ENCODE measurements at places on chromosomes 11 and 22.
A peak's percentile ranks its signal among the peaks of the same experiment; 100 is the strongest.

GRCh38 chr11:123543797-123544196 is 110.6 kb downstream of the SCN3B start:
- no peak for DNase-seq

- DNase-seq, result no peak
Observed at GRCh38 chr22:32735526-32735925, 66.0 kb upstream of the TIMP3 start.

GRCh38 chr22:36197065-36197440 is 4.6 kb downstream of the APOL4 start:
- DNase-seq, result no peak

GRCh38 chr22:47206666-47207218 is 444.3 kb downstream of the TBC1D22A start:
- no peak for DNase-seq

DNA sequence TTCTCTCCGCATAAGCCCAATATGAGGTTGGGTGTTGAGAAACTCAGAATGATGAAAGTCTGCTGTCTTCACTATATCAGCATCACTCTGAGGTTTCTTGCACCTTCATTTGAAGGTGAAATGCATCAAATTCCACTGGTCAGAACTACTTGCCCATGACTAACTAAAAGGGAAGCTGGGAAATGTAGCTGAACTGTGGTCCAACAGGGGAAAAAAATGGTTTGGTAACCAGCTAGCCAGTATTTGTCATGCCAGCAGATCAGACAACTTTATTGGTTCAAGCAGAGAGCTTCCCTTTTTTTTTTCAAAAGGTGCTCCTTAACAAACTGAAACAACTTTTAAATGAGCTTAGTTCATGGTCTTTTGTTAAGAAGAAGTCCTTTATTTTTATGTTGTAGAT is 14.2 kb upstream of the PIK3C2A start:
- DNase-seq, result no peak

GRCh38 chr11:126926376-126926791 is 74.2 kb downstream of the KIRREL3 start:
- DNase-seq, result no peak

DNA sequence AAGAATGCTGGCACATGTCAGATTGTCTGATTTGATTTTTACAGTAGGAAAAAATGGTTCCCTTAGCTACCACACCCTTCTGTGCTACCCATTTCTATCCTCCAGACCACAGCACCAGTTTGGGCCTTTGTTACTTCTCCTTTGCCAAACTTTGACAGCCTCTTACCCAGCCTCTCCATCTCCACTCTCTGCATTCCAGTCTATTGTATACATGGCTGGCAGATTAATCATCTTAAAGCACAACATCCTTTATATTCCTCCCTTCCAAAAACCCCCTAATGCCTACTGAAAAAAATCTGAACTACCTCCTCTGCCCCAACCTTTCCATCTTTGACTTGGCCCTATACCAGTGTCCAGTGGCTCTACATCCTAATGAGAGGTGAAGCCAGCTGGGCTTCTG is 10.8 kb upstream of the PANX1 start:
- no peak for DNase-seq

DNA sequence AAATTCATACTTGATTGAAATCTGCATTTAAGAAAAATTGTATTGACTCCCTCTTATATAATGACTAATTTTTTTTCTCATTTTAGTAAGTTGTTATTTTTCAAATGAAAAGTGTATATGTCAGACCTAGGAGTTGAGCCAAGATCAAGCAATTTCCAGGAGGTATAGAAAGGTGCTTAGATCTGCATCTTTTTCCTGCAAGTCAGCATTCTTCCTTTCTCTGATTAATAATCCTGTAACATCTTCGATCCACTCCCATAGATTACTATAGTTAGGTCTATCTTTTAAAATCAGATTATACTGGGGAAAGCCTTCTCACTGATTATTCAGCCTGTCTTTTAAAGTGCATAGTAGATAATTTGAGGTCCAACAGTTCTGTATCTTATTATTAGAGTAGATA is 12.7 kb downstream of the HOATZ start:
- DNase-seq, result no peak

DNA sequence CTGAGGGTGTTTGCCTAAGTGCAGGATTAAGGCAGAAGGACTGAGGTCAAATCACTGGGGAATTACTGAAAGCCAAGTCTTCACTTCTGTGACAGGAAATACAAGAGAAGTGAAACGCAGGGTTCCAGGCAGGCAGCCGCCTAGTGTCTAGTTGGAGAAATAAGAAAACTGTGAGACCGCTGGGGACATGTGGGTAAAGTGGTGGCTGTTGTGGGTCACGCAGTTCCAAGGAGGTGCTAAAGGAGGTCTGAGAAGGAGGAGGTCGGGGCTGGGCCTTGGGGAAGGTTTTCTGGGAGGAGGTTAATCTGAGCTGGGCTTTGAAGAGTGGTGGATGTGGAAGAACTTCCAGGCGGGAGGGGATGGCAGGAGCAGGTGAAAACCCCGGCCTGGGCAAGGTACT is 11.2 kb downstream of the MCM5 start:
- DNase-seq, result no peak

DNA sequence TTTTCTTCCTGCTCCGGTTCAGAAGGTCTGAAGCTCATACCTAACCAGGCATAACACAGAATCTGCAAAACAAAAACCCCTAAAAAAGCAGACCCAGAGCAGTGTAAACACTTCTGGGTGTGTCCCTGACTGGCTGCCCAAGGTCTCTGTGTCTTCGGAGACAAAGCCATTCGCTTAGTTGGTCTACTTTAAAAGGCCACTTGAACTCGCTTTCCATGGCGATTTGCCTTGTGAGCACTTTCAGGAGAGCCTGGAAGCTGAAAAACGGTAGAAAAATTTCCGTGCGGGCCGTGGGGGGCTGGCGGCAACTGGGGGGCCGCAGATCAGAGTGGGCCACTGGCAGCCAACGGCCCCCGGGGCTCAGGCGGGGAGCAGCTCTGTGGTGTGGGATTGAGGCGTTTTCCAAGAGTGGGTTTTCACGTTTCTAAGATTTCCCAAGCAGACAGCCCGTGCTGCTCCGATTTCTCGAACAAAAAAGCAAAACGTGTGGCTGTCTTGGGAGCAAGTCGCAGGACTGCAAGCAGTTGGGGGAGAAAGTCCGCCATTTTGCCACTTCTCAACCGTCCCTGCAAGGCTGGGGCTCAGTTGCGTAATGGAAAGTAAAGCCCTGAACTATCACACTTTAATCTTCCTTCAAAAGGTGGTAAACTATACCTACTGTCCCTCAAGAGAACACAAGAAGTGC is 661 bp upstream of the MALAT1 start:
- peak; percentile 46 for DNase-seq

DNA sequence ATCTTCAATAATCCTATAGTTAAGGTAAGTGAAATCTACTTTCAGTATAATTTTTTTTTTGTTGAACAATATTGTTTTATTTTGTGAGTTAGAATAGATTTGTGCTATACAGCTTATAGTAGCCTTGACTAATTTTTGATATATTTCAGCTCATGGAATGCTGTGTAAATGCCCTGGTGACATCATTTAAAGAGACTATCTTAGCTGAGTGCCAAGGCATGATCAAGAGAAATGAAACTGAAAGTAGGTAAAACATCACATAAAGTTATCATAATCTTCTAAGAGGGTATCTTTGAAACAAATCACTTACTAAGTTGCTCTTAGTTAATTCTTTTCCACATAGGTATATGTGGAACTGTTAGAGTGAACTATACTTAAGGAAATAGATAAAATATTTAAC is 51.4 kb upstream of the ACAT1 start:
- DNase-seq, result no peak

DNA sequence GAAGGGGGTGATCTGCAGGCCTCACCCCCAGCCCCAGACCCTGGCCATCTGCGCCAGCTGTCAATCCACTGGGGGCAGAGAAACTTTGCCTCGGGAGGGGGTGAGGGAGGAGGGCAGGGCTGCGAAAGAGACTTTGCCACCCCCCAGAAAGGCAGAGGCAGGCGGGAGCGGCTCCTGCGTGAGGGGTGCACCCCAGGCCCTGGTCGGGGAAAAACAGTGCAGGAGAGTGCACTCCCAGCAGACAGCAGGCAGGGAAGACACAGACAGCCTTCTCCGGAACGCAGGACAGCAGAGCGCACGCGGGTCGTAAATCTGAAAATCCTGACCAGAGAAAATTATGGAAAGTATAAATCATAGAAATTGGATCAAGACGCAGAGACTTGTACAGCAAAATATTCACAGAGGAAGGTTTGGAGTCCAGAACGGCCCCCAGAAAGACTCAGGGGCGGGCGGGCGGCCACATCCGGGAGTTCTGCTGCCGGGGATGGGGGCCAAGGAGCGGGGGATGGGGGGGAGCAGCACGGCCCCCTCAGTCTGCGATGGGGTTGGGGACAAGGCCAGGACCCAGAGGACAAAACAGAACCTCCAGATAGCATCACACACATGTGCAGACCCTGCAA is 8.0 kb upstream of the MRPL23 start:
- no peak for DNase-seq

- DNase-seq, result no peak
Observed at GRCh38 chr11:17683377-17684161, 35.8 kb upstream of the MYOD1 start.

DNA sequence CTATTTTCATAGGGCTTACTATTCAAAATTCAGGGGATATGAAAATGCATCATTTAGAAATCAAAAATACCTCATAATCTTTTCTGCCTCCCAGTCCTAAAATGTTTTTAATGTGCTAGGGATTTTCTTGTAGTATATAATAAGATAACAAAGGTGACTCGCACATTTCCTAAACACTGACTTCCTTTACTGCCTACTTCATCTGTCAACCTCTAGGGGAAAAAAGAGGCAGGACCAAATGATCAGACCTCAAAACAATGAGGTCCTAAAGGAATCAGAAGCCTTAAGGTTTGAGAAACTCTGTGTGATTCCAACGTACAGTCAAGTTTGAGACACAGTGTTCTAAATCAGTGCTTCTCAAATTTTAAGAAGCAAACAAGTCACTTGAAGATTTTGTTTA is 56.1 kb upstream of the POU2AF2 start:
- no peak for DNase-seq

- DNase-seq, result no peak
Observed at GRCh38 chr11:27410272-27410671, 47.3 kb upstream of the CCDC34 start.

- DNase-seq, result no peak
Observed at GRCh38 chr11:4125141-4125540, 30.5 kb downstream of the RRM1 start.

DNA sequence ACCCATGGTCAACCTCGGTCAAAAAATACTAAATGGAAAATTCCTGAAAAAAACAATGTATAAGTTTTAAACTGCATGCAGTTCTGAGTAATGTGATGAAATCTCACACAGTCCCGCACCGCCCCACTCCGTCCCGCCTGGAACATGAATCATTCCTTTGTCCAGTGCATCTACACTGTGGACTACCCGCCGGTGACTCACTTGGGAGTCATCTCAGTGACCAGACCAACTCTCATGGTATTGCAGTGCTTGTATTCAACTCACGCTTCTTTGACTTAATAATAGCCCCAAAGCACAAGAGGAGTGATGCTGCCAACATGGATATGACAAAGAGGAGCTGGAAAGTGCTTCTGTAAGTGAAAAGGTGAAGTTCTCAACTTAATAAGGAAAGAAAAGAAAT is 48.8 kb downstream of the ARHGAP32 start:
- no peak for DNase-seq

DNA sequence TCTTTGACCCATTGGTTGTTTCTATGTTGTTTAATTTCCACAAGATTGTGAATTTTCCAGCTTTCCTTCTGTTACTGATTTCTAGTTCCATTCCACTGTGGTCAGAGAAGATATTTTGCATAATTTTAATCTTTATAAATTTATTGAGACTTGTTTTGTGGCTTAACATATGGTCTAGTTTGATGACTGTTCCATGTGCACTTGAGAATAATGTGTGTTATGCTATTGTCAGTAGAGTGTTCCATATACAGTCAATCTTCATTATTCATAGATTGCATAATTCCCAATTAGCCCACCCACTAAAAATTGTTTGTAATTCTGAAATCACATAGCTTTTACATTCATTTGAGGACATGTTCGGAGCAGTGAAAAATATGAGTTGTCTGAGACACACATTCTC is 346.1 kb upstream of the DDI1 start:
- DNase-seq, result no peak

- DNase-seq, result no peak
Observed at GRCh38 chr11:101336155-101336554, 206.5 kb upstream of the PGR start.

DNA sequence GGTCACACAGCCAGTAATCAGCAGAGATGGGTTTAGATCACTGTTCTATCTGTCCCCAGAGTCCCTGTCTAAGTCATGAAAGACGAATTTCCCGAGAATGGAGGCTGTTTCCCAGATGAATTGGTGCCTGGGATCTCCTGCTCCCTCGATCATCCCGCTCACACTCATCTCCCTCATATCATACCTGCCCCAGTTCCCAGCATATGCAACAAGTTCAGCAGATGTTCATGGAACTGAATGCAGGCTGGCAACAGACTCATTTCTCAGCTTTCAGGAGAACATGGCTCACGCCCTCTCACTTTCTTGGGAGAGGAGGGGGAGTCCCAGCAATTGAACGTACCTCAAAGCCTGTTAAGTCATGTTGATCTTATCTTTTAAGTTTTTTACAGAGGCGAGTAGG is 22.1 kb downstream of the CD6 start:
- peak; percentile 48 for DNase-seq

GRCh38 chr11:117392001-117392690 is 64.5 kb downstream of the CEP164 start:
- DNase-seq, result no peak

- DNase-seq, result no peak
Observed at GRCh38 chr22:48372390-48372789, 1455.3 kb downstream of the BRD1 start.

DNA sequence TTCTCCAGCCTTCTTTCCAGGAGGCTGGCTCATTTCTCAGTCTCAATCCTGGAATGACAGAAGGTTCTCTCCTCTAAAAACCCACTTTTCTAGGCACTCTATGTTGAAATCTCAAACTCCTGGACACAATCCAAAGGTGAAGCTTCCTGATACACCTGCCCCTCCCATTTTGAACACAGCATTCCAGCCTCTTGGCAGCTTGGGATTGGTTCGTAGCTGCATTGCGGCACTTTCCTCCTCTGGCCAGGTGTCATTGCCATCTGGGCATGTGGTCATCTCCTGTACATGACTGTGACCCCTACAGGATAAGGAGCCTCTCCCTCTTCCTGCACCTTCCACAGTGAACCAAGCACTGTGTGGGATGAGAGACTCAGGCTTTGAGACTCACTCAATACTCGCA is 230.2 kb upstream of the B3GAT1 start:
- DNase-seq, result no peak
